ENCODE measurements at places on chromosomes 5 and 9. TPM values are rescaled to one million over a fixed set of nuclear protein-coding genes. Genes with fewer than 3 reads are reported as not detected.

The IRGM gene
- not detected for total RNA-seq

The IL17B gene
- total RNA-seq = not detected

The PCDHGC4 gene
- 91.7 TPM for total RNA-seq

The SEMA6A gene
- 71.4 TPM for total RNA-seq

The CARTPT gene
- 0.63 TPM for total RNA-seq

The IFNB1 gene
- not detected for total RNA-seq

The LPAR1 gene
- 20.7 TPM for total RNA-seq

The BAAT gene
- total RNA-seq = 0.31 TPM

The MELK gene
- 5.0 TPM for total RNA-seq

The MYMK gene
- not detected for total RNA-seq

The SPACA9 gene
- 2.8 TPM for total RNA-seq

The OR1N1 gene
- not detected for total RNA-seq
